ENCODE measurements at places on chromosomes 4 and X. TPM values are rescaled to one million over a fixed set of nuclear protein-coding genes. Genes with fewer than 3 reads are reported as not detected.

Gene ETDB
- total RNA-seq = not detected

Gene RNF128
- total RNA-seq = 1.2 TPM

Gene MAGEB2
- not detected for total RNA-seq

Gene PRR32
- total RNA-seq = not detected

All from regular cardiac myocyte (primary cell).